ENCODE measurements at places on chromosomes 16 and 17. TPM values are rescaled to one million over a fixed set of nuclear protein-coding genes. Genes with fewer than 3 reads are reported as not detected.

DNA sequence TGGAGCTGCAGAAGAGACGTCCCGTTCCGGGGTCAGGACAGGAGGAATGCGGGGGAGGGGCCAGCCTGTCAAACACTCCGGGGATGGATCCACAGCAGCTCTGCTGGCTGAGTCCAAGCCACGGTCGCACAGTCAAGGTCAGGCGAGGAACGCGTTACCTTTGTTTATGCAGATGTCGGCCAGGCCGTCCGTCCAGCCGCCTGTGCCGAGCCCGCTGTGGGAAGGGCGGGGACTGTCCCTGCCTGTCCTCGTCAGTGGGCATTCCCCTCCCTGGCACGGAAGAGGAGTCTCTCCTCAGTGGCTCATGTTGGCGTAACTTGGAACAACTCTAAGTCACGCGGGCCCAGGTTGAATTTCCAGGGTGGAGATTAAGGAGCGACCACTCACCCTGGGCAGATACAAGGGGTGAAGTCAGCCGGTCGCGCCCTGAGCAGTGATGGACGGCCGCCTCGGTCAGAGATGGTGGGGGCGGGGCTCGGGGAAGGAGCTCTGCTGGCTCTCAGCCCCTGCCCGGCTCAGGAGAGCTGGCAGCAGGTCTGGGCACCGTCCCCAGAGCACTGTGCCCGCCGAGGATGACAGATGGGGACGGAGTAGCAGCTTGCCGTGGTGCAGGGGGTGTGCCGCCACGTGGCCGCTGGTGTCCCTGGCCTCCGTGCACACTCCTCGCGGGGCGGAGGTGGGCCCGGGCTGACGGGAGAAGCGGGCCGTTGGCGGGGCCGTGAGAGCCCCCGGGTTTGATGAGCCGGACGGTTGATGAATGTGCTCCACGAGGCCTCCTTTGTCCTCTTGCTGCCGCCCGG is 7.3 kb downstream of the CACNA1H start:
- DNase-seq, result peak; percentile 84

DNA sequence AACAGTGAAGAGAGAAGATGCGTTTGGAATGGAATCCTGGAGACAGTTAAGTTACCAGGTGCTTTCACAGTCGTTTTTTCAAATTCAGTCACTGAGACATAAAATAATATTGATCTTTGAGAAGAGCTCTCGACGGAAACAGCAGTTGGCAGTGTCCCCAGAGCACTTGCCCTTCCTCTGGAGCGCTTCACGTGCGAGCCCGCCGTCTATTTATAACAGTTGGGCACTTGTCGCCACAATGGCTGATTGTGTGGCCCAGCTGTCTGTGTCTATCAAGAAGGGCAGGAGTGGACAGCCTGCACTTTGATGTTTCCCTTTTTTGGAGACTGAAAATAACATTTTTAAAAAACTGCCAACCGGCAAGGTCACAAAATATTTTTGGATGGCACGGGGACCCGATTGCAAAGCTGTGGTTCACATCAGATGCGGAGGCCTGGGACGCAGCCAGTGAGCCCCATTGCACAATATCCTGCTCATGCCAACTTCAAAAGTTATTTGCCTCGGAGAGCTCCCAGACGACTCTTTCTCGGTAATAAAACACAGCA is 62.9 kb downstream of the ADCY9 start:
- peak; percentile 50 for DNase-seq

- DNase-seq, result no peak
These were observed 223.3 kb downstream of the CBLN1 start for GRCh38 chr16:49058382-49058781.

Gene TMEM235
- 0.07 TPM for polyA plus RNA-seq

Gene SYNGR3
- polyA plus RNA-seq, result 0.42 TPM
